Esophagus mucosa (tissue), 1 donor: ENCODE measurements at places on chromosomes 5 and 9. TPM values are rescaled to one million over a fixed set of nuclear protein-coding genes. Genes with fewer than 3 reads are reported as not detected.

DNA sequence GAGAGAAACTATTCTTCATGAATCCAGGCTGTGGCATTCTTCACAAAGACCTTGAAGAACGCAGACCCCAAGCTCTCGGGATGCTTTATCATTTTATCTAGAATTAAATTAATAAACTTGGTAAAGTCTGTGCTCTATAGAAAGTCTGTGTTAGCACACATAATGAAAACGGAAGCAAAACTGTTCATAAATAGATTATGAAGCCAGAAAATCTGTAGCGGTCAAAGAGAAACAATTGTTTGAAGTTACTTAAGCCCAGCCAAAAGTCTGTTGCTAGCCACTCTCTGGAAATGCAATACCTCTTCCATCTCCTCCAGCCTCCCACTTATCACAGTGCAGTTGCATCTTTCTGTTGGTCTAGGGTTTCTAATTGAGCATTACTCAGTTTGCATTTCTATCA is 375.9 kb downstream of the KIF4B start:
- no peak for ATAC-seq

DNA sequence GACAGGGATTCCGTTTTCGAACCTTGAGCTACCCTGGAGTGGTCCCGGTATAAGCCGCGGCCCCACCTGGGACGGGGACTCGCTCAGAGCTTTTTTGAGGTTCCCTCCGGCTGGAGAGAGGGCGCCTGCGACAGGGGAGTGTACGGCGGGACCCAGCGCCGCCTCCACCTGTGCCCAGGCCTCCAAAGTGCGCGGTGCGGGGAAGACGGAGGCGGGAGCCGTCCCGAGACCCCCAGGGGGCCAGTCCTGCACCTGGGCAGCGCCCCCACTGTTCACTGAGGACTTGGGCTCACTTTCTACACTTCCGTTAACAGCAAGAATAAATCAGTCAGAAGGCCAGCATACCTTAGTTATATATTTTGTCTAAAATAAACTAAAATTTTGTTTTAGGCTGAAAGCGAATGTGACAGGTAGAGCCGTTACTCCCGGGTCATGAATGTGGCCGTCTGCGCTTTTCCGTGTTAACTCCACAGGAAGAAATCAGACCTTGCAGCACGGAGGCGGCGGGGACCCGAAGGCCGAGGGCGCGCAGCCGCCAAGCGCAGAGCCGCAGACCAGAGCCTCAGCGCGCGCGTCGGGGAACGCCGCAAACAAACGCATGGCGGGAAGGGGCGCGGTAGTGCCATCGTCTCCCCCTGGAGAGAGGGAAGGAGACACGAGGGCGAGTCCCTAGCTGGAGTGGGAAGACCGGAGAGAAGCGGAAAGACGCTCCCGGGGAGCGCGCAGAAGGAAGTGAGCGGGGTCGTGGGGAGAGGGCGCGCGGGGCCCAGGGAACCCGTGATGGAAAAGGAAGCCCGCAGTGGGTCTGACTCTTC is 14.1 kb downstream of the TRIM7 start:
- ATAC-seq = peak; percentile 0

DNA sequence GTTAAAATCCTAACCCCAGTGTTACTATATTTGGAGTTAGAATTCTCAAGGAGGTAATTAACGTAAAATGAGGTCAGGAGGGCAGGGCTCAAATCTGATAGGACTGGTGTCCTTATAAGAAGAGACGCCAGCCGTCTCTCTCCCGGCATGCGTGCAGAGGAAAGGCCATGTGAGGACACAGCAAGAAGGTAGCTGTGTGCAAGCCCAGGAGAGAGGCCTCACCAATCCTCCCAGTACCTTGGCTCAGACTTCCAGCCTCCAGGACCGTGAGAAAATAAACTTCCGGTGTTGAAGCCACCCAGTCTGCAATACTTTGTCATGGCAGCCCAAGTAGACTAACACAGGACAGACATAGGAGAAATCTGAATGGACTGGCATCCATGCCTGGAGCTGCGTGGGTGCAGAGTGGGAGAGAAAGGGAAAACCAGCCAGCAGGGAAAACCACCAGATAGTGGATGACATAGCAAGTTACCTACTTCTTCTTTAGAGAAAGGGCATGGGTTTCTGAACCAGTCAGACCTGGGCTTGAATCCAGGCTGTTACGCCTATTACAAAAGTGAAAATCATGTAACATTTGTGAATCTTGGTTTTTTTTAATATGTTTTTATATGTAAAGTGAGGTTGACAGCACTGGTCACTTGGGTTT is 89.2 kb downstream of the FSTL4 start:
- ATAC-seq = no peak

DNA sequence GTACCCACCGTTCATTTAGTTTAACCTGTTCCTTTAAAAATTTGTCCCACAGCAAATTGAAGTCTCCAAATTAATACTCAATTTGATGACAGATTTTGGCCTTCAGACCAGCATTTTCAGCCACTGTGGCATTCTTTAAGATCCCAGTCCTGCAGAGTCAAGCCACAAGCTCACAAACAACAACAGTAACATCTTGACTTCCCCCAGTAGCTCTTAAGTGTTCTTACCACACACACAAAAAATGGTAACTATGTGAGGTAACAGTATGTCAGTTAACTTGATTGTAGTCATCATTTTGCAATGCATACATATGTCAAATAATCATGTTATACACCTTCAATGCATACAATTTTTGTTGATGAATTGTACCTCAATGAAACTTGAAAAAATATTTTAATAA is 247.9 kb downstream of the LURAP1L start:
- no peak for ATAC-seq

GRCh38 chr5:82424211-82424610 is 146.1 kb upstream of the RPS23 start:
- no peak for ATAC-seq

- no peak for ATAC-seq
These were observed 977.9 kb upstream of the NUDT12 start for GRCh38 chr5:104540448-104540847.

DNA sequence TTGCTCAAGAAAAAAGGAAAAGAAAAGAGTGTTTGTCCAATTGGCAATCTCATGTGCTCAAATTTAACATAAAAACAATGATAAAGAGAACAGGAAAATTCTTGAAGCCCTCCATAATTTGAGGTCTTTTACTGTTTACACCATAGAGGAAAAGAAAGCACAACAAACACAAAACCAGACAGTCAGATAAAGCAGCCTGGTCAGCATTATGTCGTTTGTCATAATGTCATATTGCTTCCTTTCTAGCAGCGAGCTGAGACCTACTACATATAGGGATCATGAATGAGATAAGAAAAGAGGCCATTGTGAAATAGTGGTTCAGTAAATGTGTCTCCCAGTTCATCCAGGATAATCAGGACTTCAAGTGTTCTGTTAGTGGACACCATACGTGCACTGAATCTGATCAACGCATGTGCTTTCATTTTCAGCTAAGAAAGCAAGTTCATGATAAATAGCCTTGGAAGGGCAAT is 64.7 kb upstream of the SELENOP start:
- ATAC-seq = no peak

- no peak for ATAC-seq
These were observed 59.4 kb downstream of the ANKH start for GRCh38 chr5:14812166-14812565.

DNA sequence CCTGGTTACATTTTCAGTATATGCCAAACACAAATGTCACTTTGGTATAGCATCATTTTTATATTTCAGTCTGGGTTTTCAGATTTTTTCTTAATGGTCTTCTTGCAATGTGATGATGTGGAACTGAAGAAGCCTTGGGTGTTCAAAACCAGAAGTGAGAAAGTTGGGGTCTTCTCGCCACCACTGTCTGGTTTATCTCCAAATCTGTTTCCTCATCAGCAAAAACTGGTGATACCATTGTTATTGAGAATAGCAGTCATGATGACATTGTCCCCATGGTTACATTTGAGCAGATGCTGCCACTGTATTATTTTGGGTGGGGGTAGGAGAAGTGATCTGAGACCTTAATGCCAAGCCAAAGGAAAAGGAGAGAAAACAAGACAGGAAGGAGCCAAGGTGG is 85.9 kb upstream of the MAP3K1 start:
- no peak for ATAC-seq

DNA sequence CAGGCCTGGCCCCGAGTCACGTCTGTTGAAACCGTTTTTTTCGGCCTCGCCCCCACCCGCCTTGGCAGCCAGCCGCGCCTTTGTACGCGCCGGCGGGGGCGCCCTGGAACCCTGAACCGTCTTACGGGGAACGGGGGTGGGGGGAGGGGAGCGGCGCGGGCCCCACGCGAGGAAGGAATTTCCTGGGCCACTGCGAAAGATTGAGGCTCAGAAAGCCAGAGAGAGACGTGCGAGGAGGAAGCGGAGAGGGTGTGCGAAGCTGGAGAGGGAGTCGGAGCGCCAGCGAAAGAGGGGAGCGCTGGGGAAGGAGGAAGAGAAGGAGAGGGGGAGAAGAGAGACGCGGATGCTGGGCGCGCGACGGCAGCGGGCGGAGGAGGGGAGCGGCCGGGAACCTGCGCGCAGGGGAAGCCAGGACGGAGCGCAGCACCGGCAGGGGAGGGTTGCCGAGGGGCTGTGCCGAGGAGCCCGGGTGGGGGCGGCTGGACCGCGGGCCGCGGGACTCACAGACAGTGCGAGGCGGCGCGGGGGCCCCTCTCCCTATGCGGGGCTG is 4.6 kb upstream of the PRDM12 start:
- ATAC-seq = no peak

- ATAC-seq = no peak
These were observed 18.7 kb downstream of the NSG2 start for GRCh38 chr5:174064171-174064570.

DNA sequence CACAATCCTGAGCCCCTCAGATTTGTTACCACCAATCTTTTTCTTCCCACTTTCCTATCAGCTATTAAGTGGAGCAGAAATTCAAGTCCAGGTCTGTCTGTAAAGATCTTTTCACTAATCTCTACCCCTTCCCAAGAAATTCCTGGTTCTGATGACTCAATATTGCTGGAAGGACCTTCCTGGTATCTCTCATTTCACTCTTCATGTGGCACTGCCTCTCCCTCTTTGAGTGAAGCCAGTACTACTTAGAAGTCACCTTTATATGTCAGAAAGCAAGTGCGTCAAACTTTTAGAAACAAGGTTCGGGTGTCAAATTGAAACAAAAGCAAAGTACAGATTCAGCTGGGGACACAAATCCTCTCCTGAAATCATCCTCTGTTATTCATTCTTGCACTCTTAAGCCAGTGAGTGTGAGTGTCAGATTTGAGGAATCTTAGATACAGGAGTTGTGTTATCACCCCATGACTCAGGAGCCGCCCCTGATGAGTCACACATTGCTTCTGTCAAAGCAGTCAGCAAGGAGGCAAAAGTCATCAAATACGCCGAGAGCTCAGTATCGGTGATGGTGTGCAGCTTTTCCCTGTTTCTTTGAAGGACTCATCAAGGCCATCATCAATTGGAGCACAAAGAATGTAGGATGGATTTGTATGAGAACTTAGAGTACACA is 313.0 kb downstream of the CETN3 start:
- ATAC-seq = peak; percentile 84

DNA sequence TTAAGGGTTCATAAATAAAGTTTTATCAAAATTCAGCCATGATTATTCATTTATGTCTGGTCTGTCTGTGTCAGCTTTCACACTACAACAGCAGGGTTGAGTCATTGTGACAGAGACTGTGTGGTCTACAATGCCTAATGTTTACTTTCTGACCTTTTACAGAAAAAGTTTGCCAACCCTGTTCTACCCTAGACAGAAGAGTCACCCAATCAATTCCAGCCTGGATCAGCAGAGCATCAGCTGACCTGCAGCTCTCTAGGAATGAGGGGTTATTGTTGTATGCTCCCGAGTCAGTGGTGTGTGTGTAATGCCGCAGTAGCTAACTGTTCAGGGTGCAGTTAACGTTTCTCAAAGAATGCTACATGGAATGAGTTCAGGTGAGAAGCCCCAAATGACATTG is 87.3 kb downstream of the HRH2 start:
- ATAC-seq = no peak

DNA sequence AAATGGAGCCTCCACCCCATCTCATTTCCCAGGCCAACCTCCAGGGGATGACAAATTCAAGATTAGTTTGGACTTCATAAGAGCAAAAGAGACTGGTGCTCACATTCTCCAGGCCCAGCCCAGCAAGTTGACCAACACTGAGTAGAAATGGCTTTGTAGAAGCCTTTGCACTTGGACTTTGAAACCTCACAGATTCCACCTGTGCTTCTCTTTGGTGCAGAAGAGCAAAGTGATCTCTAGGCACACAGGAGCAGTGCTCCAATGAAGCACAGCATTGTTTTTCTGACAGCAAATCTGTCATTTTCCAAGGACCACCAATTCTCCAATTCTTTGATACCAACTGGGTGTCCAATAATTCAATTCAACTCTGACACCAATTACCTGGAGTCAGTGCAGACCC is 17.1 kb upstream of the RNF145 start:
- ATAC-seq = no peak

OR1K1 gene
- total RNA-seq = not detected

IL11RA gene
- 4.0 TPM for total RNA-seq

SNX2 gene
- 40.4 TPM for total RNA-seq

TMC1 gene
- total RNA-seq = 3.3 TPM
